Vagina (tissue), 2 donors: ENCODE measurements at places on chromosomes 16 and 17.

- no peak for DNase-seq
These were observed 5.9 kb upstream of the ALKBH5 start for GRCh38 chr17:18177722-18178121.

- no peak for DNase-seq
These were observed 37.9 kb downstream of the GRIN2C start for GRCh38 chr17:74821655-74822334.

DNA sequence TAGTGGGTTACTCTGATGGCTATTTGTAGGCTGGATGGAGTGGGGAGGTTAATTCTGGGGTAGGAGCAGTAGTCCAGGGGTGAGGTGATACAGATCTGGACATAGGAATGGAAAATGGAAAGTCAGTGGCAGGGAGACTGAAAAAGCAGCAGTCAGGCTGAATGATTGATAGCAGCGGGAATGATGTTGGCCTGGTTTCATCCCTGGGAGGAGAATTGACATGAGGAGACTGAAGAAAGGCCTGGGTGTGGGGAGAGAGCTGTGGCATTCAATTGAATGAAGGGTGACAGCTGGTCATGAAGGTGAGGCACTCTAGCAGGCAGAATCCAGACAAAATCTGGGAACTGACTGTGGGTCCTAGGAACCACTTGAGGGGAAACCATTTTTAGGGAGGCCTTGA lies 34.7 kb upstream of the CLEC18A start:
- DNase-seq = no peak

GRCh38 chr17:15954222-15954621 lies 9.3 kb downstream of the ADORA2B start:
- DNase-seq = no peak

DNA sequence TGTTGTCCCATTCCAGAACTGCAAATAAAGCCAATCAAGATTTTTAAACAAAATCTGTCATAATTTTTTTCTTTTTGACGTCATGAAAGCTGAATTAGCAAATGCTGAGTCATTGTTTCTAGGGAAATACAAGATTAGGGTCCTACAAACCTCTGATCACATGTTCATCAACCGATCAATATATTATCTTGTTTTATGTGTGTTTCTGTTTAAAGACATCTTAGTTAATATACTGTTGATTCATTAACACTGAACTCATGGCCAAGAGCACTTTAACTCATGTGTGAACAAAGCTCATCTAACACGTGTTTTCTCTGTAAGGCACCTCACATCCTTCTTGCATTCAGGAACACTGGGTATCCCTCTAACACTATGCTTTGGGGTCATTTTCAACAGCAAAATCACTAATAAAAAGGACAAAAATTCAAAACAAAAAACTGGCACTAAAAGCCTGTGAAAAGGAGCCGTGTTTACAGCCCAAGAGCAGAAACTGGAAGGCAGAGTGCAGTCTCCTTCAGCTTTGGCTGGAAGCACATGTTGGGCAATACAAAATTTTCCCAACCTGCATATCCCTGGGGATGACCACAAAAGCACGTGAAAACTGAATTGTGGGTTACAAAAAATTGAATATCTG lies 102.5 kb downstream of the PARN start:
- no peak for DNase-seq

GRCh38 chr16:56344518-56345405 lies 80.6 kb downstream of the AMFR start:
- no peak for DNase-seq

DNA sequence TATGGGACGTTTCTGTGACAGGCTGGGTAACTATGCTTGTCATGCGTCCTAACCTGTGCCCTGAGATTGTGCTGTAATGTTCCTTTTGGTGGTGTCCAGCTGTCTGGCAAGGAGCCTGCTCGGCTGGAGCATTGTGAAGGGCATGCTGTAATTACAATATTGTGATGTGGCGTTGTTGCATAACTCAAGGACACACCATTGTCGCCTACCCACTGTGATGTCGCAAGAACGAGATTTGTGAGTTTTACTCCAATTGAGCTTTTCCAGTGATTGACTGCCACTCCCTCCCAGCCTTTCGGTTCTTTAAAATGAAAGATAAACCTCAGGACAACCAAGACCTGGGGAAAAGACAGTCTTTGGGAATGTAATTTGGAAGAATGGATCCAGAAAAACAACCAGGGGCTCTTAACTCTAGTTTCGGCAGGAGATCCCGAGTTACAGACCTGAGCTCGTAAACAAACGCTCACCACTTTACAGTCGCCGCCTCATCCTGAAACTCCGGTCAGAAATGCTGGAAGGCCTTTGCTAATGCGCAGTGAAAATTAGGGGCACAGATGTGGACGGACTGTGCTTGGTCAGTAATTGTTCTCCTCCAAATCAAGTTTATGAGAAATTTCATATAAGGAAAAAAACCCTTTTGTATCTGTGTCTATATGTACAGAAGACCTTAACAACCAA lies 1.3 kb downstream of the ZNF750 start:
- DNase-seq = no peak

DNA sequence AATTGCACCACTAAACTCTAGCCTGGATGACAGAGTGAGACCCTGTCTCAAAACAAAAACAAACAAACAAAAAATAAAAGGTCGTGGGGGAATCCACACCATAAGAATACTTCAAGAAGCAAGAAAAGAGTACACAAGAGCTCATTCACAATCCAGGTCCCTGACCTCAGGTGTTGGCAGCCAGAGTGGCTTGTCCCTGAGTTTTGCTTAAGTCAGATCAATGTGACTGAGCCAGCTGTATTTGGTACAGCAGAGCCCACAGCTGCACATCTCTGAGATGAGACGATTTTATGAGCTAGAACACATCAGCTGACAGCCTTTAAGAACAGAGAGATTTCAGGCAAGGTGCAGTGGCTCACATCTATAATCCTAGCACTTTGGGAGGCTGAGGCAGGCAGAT lies 22.4 kb downstream of the CACNG1 start:
- DNase-seq = no peak

DNA sequence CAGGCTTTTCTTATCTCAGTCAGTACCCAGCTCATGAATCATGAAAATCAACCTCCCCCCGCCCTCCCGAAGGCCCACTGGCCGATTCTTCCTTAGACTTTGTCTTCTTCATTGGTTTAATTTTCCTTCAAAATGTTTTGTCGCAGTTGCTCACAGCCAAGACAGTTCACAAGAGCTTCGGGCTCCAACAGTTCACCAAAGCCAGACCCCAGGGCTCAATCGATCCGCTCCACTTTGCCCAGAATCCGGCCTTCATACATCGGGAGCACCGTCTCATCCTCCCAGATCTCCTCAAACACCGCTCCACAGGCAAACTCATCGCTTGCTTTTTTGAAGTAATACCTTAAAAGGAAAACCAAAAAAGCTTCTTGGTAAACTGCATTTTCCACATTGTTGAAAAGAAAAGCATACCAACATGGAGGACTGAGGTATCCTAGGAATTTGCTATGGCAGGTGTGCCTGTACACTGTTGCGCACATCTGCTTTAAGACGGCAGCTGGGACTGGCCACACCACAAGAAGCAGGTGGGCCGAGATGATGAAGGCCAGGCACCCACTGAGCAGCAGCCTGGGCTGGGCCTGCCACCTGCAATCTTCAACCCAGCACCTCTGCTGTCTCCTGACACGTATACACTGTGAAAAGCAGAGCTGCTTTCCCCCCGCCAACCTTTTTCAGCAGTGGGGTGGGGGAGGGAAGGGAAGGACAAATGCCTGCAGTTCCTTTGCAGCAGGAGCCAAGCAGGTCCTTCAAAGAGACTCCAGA lies 31.5 kb downstream of the AXIN2 start:
- no peak for DNase-seq

DNA sequence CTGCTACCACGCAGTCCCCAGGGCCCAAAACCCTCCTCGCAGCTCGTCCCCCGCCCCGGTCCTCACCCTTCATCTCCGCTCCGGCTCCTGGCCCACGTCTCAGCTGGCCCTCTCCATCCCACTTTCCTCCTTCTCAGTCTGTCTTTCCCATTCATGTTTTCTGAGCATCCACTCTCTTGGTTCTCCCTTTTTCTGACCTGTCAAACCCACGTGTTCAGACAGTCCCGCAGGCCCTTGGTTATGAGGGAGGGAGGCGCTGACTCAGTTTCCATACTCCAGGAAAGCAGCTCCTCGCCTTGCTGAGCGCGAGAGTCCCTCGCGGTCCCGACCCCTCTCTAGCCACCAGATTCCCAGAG lies 392 bp upstream of the HID1 start:
- no peak for DNase-seq

DNA sequence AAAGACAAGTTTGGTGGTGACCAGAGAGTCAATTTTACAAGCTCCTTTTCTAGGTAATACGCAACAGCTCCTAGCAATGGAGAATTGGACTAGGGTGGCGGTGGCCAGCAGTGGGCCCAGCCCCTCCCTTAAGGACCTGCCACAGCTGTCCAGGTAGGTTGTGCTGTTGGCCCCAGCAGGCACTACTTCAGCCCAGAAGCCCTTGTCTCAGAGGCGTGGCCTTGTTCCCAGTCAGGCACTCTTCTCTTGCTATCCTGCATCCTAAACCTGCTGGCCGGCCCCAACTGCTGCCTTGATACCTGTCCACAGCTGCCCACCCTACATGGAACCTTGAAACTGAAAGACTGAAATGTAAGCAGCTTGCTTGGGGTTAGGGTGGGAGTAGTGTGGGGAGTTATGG lies 989 bp upstream of the GALK1 start:
- no peak for DNase-seq

- no peak for DNase-seq
These were observed 2.1 kb downstream of the NME1 start for GRCh38 chr17:51155416-51155815.

- no peak for DNase-seq
These were observed 669.0 kb upstream of the CA10 start for GRCh38 chr17:52827526-52827925.

- DNase-seq = no peak
These were observed 8.4 kb upstream of the ALDH3A1 start for GRCh38 chr17:19756546-19756945.

DNA sequence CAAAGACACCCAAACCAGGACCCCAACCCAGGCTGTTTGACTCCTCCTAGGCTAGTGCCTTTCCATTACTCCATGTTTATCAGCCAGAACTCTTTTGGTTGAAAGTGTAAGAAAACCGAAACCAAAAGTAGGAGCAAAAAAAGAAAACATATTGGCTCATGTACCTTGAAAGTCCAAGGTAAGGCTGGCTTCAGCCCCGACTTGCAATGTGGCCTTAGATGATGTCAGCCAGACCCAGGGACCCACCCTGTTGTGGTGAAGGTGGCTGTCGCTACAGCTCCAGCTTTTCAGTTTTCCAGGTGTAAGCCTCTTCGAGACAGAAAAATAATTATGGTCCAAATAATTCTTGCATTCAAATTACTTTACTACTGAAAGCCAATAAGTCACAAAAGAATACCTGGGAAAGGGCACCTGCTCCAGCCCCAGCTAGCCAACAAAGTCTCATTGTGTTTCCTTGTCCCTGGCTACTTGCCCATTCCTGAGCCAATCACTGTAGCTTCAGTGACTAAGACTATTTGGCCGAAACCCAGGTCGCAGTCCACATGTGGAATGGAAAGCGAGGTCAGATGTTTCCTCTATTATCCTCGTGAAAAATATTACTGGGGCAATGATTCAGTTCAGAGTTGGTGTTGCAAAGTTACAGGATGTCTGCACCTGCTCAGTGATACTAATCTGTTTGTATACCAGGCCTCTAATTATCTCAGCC lies 20.7 kb downstream of the DNAH9 start:
- no peak for DNase-seq

DNA sequence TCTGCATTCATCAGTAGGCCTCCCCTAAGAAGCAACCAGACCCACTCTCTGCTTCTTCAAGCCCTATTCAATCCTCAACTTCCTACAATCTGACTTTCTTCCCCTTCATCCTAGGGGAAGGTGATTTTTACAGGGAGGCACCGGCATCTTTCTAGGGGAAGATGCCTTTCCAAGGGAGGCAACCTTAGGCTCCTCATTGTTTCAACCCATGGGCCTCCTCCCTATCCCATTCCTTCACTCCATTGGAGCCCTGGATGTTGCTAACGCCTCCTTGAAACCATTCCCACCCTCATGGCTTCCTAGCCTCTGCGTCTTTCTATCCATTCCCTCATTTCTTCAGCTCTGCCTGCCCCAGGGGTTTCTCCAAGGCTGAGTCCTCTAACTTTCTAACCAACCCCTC lies 2.7 kb upstream of the CUEDC1 start:
- DNase-seq = no peak

DNA sequence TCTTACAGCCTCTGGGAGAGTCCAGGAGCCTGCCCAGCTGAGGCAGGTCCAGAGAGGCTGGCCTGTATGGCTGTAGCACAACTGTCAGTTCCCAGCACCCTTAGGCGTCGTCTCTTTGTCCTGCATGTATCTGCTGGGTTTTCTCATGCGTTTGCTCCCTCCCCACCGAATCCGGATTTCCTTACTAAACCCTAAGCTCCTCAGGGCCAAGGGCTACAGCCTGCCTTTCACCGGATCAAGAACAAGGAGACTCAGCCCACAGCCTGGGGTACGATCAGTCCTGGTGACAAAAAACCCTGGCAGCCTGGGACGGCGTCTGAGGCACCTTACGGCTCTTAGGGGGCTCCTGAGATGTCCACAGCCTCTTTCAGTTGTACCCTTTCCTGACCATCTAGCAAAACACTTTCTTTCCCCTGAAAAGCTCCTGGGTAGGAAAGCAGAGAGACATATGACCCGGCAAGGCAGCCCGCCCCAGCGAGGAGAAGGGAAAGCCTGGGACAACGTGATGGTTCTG lies 12.2 kb downstream of the HIC1 start:
- DNase-seq = no peak

DNA sequence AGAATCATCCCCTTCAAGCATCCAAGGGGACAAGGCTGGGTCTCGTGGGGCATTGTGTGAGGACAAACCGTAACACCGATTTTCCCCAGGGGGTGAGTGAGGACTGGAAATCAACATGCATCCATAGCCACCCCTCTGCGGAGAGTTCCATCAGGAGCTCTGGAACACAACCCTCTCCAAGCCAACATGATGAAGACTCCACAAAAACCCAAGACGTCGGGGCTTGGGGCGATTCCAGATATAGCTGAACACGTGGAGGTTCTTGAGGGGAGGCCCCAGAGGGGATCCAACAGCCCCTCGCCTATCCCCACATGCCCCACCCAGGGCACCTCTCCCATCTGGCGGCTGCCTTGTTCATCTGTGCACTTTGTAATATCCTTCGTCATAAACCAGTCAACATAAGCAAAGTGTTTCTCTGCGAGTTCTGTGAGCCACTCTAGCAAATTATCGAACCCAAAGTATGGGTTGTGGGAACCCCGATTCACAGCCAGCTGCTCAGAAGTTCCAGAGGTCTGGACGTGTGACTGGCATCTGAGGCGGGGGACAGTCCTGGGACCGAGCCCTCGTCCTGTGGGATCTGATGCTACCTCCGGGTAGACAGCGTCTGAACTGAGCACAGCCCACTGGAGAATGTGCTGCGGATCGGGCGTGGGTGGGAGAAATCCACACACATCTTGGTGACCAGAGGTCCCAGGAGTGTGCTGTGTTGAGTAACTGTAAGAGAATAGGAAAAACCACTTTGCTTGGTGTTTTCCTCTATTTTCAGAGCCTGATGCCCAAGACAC lies 55.5 kb downstream of the RPH3AL start:
- no peak for DNase-seq

- no peak for DNase-seq
These were observed 43.4 kb upstream of the RASD1 start for GRCh38 chr17:17539591-17539990.
